ENCODE measurements at places on chromosomes 12 and 14. TPM values are rescaled to one million over a fixed set of nuclear protein-coding genes. Genes with fewer than 3 reads are reported as not detected.

DNA sequence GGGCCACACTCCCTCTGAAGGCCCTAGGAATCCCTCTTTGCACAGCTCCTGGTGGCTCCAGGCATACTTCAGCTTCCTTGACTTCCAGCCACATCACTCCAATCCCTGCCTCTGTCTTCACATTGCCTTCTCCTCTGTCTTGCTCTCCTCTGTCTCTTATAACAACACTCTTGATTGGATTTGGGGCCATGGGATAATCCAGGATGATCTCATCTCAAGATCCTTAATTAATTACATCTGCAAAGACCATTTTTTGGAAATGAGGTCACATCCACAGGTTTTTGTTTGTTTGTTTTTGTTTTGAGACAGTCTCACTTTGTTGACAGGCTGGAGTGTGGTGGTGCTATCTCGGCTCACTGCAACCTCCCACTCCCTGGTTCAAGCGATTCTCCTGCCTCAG lies 88.7 kb downstream of the TMTC1 start:
- no peak for DNase-seq

The TMEM263 gene
- 30.7 TPM for total RNA-seq

The KLHL33 gene
- total RNA-seq: 0.26 TPM

- DNase-seq: no peak
Observed at GRCh38 chr12:117003883-117004404, 93.2 kb downstream of the FBXW8 start.

DNA sequence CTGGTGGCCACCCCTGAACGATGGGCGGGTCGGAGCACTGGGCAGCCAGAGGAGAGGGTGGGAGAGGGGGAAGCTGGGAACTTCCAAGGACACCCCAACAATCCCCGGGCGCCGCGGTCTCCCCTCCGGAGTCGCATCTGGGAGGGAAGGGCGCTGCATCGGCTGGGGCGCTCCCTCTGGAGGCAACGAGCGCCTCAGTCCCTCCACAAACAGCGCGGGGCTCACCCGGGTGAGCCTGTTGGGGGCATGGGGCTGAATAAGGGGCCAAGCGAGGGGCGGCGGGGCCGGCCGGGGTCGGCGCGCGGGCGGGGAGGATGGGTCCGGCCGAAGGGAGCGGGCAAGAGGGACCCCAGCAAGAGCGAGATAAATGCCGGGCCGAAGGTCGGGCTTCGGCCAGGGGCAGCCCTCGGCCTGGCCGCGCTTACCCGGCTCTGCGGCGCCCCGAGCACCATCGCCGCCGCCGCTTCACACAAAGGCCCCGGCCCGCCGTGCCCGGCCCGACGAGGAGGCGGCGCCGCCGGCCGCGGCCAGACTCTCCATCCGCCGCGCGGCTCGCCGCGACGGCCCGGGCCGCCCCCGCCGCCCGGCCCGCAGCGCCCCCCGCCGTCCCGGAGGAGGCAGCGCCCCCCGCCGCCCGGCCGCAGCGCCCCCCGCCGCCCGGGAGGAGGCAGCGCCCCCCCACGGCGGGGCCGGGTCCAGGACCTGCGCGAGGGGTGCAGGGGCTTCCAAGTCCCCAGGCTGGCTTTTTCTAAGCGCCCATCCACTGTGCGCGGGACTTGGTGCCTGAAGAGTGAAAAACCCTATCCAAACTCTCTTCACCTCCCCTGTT lies at the start of gene ZBTB39:
ZBTB39 (minus strand) TSS at position 567 of the 829 bp plus-strand sequence. CDS start 1,629 bp downstream, outside the sequence.
- DNase-seq: no peak

DNA sequence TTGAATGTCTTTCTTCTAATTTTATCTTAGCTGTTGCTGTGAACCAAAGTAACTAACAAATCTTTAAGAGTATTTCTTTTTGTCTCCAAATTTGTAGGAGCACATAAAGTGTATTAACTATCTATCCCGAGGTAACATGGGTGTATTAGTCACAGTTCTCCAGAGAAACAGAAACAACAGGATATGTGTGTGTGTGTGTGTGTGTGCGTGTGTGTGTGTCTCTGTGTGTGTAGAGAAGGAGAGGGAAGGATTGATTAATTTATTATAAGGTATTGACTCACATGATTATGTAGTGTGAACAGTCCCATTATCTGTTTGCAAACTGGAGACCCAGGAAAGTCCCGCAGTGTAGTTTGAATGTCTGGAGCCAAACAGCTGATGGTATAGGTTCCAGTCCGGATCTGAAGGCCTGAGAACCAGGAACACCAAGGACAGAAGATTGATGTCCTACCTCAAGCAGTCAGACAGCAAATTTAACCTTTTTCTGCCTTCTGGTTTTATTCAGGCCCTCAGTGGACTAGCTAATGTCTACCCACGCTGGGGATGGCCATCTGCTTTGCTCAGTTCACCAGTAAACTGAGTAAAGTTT lies 14.4 kb downstream of the G2E3 start:
- no peak for DNase-seq

- no peak for DNase-seq
Observed at GRCh38 chr12:6697584-6698351, 2.8 kb downstream of the PIANP start.

DNA sequence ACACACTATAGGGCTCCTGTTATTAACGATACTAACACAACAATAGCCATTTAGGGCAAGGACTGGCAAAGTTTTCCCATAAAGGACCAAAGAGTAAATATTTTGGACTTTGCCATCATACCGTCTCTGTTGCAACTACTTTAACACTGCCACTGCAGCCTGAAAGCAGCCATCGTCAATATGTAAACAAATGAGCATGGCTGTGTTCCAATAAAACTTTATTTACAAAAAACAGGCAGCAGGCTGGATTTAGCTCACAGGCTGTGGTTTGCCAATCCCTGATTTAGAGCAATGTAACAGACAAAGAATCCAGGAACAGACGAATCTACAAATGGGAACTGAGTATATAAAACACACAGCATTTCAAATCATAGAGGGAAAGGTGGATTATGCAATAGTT lies 84.1 kb downstream of the FRMD6 start:
- no peak for DNase-seq

DNA sequence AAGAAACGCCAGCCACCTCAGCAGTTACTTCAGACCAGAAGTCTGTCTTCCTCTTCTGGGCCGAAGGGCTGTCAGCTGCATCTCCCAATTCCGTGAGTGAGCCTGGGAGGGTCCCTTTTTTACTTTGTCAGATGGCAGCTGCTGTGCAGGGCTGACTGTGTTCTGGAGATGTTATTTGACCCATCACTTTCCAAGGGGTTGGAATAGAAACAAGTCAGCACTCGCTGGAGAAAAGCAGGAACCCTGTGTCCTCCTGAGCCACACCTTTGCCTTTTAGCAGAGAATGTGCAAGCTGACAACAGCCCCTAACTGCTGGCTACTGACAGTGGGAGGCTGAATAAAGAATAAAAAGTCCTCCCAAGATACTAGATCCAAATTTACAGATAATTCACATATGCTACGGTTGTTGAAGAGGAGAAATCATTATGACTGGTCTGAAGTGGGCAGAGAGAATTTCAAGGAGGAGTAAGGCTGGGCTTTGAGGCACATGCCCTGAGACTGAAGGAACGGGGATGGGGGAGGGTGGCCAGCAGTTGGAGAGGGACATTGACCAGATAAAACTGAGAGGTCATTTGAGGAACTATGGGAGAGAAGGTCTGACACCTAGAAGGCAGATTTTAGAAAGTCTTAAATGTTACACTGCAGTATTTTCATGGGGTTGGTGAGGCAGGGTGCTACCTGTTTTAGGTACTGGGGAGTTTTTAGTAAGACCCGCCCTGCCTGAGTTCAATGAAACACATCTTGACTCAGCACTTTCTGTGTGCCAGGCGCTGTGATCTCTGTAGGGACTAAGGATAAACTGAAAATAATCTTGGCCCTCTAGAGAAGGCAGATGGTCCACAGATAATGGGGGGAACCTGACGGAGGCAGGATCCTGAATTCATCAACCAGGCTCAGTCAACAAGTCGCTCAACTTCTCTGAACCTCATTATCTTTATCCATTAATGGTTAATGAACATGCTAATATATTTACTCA lies 27.4 kb downstream of the FAM234B start:
- no peak for DNase-seq

DNA sequence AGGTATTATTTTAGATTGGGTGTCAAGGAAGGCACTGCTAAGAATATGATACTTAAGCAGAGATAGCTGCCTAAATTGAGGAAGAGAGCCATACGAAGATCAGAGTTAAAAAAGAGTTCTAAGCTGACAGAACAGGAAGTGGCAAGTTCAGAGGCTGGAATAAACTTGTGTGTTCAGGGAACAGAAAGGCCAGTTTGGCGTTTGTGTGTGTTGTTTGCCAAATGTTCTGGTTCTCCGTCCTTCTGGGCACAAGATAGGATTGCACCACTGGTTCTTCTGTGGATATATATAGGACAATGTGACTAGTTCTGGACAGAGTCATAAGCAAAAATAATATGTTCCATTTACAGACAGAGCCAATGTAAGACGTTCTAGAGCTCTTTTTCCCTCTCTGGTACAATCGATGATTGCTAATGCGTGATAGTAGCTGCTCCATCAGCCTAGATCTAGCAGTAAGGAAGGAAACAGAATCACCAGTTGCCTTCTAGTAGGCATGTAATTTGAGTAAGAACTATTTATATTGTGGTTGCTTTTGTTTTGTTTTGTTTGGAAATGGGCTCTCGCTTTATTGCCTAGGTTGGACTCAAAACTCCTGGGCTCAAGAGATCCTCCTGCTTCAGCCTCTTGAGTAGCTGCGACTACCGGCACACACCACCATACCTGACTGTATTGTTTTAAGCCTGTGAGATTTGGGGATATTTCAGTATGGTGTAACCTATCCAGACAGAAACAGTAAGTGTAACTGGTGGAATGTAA lies 7.4 kb downstream of the BBS10 start:
- DNase-seq: no peak

The SERPINA5 gene
- 4.4 TPM for total RNA-seq

- DNase-seq: no peak
Observed at GRCh38 chr12:116607039-116607438, 47.9 kb downstream of the MAP1LC3B2 start.

The HCAR2 gene
- total RNA-seq: 10.4 TPM

- no peak for DNase-seq
Observed at GRCh38 chr12:105431537-105432100, 101.1 kb downstream of the C12orf75 start.

DNA sequence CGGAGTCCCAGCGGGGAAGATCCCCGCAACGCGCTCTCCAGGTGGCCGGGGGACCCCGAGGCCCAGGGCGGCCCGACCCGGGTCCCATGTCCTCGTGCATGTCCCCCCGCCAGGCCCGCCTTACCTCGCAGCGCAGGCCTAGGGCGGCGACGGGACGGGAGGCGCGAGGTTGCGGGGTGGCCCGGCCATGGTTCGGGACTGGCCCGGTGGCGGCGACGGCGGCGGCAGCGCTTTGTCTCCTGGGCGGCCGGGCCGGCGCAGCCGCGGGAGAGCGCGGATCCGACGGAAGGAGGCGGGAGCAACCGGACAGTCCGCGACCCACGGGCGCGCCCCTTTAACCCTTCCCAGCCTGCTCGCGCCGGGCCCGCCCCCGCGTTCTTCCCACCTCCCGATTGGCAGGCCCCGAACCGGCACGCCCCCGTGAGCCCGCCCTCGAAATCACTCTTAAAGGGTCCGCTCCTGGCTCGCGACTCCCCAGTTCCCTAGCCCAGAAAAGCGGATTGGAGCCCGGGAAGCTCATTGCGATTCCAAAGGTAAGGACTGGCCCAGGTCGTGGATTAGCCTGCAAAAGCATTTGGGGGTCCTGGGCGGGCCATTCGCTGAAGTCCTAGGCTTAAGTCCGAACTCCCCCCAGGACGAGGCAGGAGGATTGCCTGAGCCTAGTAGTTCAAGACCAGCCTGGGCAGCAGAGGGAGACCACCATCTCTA lies at the start of gene PHETA1:
PHETA1 (minus strand) TSS at position 308 of the 708 bp plus-strand sequence. CDS start 5,668 bp downstream, outside the sequence.
- DNase-seq: peak; percentile 94

The KRT8 gene
- 815 TPM for total RNA-seq

DNA sequence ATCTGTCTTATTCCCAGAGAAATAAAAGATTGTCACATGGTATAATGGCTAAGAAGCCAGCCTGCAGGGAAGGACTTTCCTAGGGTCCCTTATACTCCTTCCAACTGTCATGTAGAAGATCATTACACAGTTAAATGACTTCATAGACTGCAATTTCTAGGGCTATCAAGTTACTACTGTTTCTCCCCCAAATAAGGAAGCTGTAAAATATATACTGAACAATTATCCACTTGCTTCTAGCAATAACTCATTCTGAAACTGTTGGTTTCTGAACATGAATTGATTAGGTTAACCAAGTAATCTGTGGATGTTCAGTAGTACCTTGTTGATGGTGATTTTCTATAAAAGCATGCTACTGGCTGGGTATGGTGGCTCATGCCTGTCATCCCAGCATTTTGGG lies 44.6 kb downstream of the A2ML1 start:
- no peak for DNase-seq

The NAV3 gene
- total RNA-seq: 43.1 TPM

DNA sequence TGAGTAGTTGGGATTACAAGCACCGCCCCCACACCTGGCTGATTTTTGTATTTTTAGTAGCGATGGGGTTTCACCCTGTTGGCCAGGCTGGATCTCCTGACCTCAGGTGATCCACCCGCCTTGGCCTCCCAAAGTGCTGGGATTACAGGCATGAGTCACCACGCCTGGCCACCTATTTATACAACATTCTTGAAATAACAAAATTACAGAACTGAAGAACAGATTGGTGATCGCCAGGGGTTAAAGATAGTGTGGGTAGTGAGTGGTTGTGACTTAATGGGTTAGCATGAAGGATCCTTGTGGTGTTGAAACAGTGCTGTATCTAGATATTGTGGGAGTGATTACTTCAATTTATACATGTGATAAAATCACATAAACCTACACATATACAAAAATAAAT lies 7.4 kb downstream of the GLIPR1L1 start:
- no peak for DNase-seq

The NEUROD4 gene
- total RNA-seq: not detected

DNA sequence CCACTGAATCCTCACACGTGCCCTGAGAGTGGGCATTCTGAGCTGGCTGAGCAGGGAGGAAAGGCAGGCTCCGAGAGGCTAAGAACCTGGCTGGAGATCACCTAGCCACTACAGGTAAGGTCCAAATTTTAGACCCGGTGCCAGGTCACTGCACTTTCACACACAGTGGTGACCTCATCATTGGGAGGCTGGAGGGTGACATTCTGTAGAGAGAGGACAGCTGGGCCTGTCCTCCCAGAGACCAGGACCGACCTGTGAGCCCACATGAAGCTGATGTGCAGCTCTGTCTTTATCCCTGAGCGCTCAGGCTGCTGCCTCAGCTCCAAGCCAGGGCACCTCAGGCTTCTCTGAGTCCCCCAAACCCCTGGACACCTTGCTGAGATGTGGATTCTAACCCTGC lies 4.1 kb downstream of the TTC7B start:
- no peak for DNase-seq

GRCh38 chr14:75158843-75159614 lies 17.4 kb downstream of the TMED10 start:
- DNase-seq: no peak

The PLEKHG7 gene
- total RNA-seq: 4.2 TPM

All from ureter (tissue), 1 donor.